ENCODE measurements at places on chromosomes 6 and 20.
A peak's percentile ranks its signal among the peaks of the same experiment; 100 is the strongest.

DNA sequence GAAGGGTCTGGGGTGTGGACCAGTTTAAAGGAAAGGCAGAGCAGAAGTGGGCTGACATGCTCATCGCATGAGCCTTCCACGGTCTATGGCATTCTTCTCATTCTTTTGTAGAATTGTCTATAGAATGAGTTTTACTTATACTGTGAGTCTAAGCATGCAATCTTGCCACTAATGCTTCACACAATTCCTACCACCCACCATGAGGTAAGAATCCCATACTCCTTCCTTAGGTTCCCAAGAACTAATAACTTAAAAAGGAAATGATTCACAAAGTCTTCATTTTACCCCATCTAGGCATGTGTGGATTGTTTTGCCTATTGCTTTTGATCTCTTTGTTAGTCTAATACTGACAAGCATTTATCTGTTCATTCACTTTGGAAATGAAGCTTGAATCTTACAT is 195.2 kb downstream of the LY86 start:
- no peak for DNase-seq

- no peak for DNase-seq
Measured at GRCh38 chr6:125066964-125067363, 86.6 kb upstream of the TPD52L1 start.

GRCh38 chr20:8373579-8373978 is 241.5 kb downstream of the PLCB1 start:
- DNase-seq = no peak

- DNase-seq = no peak
Measured at GRCh38 chr20:56859039-56859800, 230.1 kb downstream of the TFAP2C start.

GRCh38 chr6:47083586-47084047 is 41.5 kb upstream of the ADGRF1 start:
- peak; percentile 49 for DNase-seq

DNA sequence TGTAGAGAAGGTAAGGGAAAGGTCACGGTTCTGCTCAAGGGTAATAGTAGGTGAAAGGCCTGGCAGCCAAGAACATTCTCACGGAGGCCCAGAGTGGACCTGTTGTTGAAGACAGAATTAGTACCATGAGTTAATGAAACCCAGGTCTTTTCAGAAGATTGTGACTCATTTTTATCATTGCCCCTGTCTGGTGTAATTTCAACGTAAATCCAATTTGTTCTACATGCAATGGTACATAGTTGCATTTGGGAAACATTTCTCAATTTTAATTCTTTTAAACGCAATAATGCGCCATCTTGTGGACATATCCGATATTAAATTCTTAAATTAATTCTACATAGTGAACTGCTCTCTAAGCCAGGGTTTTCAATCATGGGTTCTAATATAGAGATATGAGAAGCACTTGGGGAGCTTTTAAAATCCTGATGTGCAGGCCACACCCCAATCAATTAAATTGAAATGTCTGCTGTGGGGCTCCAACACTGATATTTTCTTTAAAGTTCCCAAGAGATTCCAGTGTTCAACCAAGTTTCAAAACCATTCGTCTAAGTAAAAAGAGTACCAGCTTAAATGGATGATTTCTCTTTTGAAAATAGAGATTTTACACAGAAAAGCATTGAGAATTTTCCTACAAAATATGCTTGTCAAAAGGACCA is 257.4 kb downstream of the PLCB1 start:
- peak; percentile 85 for DNase-seq

DNA sequence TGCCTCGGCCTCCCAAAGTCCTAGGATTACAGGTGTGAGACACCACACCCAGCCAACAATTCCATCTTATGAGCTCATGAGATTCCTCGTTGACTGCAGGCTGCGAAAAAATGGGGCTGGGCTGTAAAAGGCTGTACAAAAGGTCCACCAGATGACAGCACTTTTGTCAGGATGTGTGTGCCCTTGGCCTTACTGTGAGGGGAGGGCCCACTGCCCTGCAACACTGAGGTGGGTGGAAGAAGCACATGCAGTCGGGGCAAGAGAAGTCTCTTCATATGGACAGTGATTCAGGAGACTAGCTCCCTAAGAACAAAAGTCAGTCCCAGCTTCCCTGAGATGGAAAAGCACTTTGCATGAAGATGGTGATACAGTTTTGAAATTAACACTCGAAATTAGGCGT is 50.5 kb downstream of the KCTD20 start:
- peak; percentile 12 for DNase-seq

GRCh38 chr20:34282041-34282440 is 21.1 kb downstream of the AHCY start:
- DNase-seq = peak; percentile 27

Measured in suppressor macrophage treated with lipopolysaccharide for 4 hours (primary cell).